ENCODE measurements at places on chromosomes 2 and 18.

DNA sequence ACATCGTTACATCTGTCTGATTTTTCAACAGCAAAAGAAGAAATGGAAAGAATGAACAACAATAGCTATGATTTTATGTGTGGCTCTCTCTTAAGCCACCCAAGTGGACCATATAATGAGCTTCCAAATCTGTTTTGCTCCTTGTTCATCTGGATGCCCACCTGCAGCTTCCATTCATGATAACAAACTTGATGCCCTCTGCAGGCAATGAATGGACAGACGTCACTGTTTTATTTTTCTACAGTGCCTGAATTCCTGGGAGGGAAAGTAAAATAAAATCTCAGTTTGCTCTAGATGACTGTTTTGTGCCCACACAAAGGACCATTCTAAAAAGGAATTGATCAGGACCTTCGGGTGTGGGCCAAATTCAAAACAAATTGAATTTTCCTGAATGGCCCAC lies 5.0 kb downstream of the MREG start:
- no peak for DNase-seq

DNA sequence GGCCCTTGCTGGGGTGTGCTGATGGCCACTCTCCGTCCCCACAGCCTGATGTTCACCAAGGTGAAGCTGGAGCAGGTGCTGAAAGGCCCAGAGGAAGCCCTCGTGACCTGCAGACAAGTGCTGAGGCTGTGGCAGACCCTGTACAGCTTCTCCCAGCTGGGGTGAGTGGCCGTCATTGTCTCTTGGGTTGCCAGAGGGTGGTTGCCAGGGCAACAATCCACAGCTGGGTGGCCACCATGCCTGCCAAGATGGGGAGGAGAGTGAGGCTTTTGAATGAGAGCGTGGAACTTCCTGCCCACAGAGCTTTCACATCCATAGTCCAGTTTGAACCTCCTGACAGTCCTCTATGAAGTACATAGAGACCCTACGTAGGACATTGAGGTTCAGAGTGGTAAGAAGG lies 108.8 kb downstream of the STPG4 start:
- no peak for DNase-seq

- DNase-seq, result no peak
Measured at GRCh38 chr2:218216336-218216673, 684 bp upstream of the ARPC2 start.

- no peak for DNase-seq
Measured at GRCh38 chr2:190835303-190835930, 45.2 kb upstream of the GLS start.

DNA sequence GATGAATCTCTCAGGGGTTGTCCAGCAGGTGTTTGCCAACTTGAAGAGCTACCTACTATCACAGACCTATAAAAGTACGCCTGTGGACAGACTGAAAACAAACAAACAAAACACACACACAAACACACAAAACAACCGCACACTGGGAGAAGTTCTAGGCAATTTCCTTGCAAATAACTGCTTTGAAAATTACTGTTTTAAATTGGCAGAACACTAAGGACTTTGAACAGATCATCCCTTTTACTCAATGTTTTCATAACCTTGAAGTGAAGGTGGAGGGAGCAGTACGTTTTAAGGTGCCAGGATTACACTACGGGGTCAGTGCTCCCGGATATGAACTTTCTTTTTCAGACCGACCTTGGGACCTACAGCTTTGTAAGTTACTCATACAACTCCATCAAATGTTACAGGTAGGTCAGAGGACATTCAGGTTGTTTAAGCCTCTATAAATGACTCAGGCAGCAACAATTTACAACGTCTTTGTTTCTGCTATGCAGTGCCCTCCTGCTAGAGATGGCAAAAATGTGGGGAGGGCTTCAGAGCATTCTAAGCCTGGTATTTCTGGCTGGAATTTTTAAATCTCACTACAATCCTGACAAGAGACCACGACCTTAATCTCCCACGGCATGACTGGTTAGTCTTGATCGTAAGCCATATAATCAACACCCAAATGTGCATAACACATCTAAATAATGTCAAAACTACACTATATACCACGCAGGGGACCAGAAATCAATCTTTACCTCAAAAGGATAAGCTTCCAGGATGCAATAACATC lies 1.4 kb upstream of the SLC20A1 start:
- no peak for DNase-seq

- no peak for DNase-seq
Measured at GRCh38 chr18:31587529-31587928, 4.1 kb upstream of the TTR start.

DNA sequence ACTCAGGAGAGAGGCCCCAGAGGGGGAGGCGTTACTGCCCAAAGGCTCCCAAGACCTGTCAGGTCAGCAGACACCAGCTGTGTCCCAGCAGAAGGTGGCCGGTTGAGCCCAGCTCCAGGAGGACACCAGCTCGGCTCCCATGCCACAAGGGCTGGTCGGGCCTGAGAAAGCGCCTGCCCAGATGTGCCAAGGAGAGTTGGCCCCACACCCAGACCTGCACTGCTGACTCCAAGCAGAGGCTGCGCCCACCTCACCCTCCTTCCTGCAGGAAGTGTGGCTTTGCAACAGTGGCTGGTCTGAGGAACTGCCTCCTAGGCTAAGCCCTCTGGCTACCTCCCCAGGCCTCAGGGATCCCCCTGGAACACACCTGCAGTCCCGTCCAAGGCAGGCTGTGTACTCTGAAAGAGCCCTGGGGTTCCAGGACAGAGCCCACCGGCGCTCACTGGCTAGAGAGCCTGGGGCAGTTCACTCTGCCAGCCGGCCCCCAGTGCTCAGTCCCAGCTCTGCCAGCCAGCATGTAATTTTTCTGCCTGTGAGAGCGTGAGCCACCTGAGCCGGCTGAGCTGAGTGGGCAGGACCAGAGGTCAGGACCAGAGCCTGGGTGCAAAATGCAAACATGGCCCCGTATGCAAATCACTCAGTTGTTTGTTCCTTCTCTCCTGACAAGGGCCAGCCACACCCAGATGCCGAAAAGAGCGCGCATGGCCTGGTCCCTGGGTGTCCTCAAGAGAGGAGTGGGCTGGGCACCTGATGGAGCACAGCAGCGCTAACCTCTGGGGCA lies 36.9 kb upstream of the PTMA start:
- no peak for DNase-seq
